ENCODE measurements at places on chromosomes 11 and 22. TPM values are rescaled to one million over a fixed set of nuclear protein-coding genes. Genes with fewer than 3 reads are reported as not detected.

DNA sequence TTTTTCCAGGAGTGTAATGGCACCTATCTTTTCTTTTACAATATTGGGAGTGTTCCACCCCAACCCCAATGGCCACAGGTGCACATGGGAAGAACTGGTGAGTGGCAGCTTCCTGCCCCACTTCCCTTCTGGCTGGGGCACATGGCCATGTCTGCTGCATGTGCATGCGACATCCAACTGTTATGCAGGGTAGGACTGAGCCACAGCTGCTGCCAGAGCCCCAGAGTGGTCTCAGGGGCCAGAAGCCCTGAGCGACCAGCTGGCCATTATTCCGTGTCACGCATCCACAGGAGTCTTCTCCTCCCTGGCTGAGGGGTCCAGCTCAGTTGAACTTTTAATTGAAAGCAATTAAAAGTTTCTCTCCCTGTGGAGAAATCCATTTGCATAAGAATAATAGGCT, 8.7 kb upstream of the GLYAT start:
- H3K4me3 ChIP-seq: no peak overlapping the region
- no peaks in the 10 kb centered on the region for H3K4me1 ChIP-seq
- no peak overlapping the region for H3K27ac ChIP-seq
- DNase-seq: no peak
- no peaks in the 10 kb centered on the region for H3K27me3 ChIP-seq

CALCB gene
- total RNA-seq: 29.1 TPM

- no peak overlapping the region for H3K4me3 ChIP-seq
- no peaks in the 10 kb centered on the region for H3K27me3 ChIP-seq
- H3K4me1 ChIP-seq: no peaks in the 10 kb centered on the region
- no peak overlapping the region for H3K27ac ChIP-seq
- DNase-seq: no peak
Observed at GRCh38 chr11:37926772-37927171, 1328.7 kb upstream of the RAG2 start.

DNA sequence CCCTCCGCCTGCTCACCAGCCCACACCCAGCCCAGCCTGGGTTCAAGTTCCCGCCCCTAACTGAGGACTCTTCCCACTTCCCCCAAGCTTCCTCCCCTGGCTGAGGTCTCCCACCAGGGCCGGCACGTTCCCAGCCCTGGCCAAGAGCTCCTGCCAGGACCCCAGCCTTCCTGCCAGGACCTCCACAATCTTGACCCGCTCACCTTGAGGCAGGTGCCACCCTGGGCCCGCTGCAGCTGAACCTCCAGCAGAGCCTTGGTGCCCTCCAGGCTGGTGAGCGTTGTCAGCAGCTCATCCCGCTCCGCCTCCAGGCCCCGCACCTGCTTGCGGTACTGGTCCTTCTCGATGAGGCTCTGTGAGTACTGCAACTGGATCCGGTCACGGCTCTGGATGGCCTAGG, 13.2 kb downstream of the CARD10 start:
- H3K27me3 ChIP-seq: no peaks in the 10 kb centered on the region
- H3K4me3 ChIP-seq: no peak overlapping the region
- no peak for DNase-seq
- H3K36me3 ChIP-seq: no peaks in the 10 kb centered on the region
- peaks cover 3% of the 10 kb centered on the region for H3K4me1 ChIP-seq

- H3K4me3 ChIP-seq: no peak overlapping the region
- H3K36me3 ChIP-seq: no peaks in the 10 kb centered on the region
- H3K27ac ChIP-seq: no peak overlapping the region
- H3K4me1 ChIP-seq: no peaks in the 10 kb centered on the region
- no peak for DNase-seq
- H3K27me3 ChIP-seq: no peaks in the 10 kb centered on the region
Observed at GRCh38 chr11:107916671-107917241, 11.5 kb upstream of the RAB39A start.

GRCh38 chr22:41052661-41053490, 39.5 kb upstream of the EP300 start:
- no peak for DNase-seq
- no peak overlapping the region for H3K27ac ChIP-seq
- no peak overlapping the region for H3K4me3 ChIP-seq
- H3K27me3 ChIP-seq: no peaks in the 10 kb centered on the region

ART5 gene
- 4.4 TPM for total RNA-seq

DRICH1 gene
- total RNA-seq: 0.21 TPM

- H3K27me3 ChIP-seq: no peaks in the 10 kb centered on the region
- H3K4me3 ChIP-seq: no peak overlapping the region
- no peaks in the 10 kb centered on the region for H3K36me3 ChIP-seq
- no peak overlapping the region for H3K27ac ChIP-seq
Observed at GRCh38 chr11:2211113-2211971, 39.7 kb upstream of the TH start.

MYBPC3 gene
- total RNA-seq: 1.3 TPM

GRCh38 chr11:12189543-12190235, 79.3 kb downstream of the MICAL2 start:
- H3K27ac ChIP-seq: no peak overlapping the region
- H3K36me3 ChIP-seq: no peaks in the 10 kb centered on the region
- no peak overlapping the region for H3K4me3 ChIP-seq

CDK2AP2 gene
- 18.5 TPM for total RNA-seq

- no peaks in the 10 kb centered on the region for H3K36me3 ChIP-seq
- H3K27me3 ChIP-seq: no peaks in the 10 kb centered on the region
- DNase-seq: no peak
- no peak overlapping the region for H3K4me3 ChIP-seq
Observed at GRCh38 chr11:41982975-41983374, 523.5 kb upstream of the LRRC4C start.

GRCh38 chr11:44409558-44410236, 99.8 kb upstream of the ALX4 start:
- H3K4me3 ChIP-seq: no peak overlapping the region
- no peak overlapping the region for H3K27ac ChIP-seq
- H3K27me3 ChIP-seq: no peaks in the 10 kb centered on the region
- H3K36me3 ChIP-seq: no peaks in the 10 kb centered on the region

DNA sequence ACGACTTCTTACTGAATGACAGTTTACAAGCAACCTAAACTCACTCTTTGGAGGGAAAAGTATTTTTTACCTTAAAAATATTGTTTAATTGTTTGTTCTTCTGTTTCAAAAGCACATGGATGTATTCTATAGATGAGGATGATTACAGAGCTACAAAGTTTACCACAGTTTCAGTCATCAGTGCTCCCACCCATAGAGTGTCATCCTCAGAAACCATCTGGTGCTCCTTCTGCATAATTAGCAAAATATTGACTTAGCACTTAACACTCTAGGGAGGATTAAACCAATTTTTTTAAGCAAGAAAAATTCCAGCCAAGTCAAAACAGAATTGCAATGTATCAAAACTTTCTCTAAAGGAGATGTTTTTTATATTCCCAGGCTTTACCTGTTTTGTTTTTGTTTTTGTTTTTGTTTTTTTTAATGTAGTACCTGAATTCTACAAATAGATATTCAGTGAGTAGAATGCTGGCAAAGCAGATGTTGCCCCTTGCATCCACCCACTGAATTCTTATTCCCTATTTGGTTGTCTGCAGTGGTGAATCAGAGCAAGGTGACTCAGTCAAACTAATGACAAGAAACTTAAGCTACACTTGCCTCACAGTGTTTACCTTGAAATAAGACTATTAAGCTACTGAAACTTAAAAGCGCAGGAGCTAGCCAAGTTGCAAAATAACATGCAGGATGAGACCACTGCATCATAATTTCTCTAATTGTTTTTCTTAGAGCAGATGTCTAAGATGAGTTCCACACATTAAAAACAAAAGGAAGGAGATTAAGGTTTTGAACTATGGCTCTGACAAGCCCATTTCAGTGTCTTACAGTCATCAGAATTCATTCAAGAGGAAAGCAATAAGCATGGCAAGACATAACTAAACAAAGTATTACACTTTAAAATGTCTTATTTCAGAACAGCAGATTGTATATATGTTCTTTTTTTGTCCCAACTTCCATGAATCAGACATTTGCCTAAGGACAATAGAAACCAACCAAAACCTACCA, 155.1 kb upstream of the SOX6 start:
- no peaks in the 10 kb centered on the region for H3K27me3 ChIP-seq
- DNase-seq: no peak
- H3K36me3 ChIP-seq: no peaks in the 10 kb centered on the region
- no peak overlapping the region for H3K4me3 ChIP-seq

GRCh38 chr22:50074551-50075530, 10.4 kb downstream of the MLC1 start:
- no peak for DNase-seq
- no peak overlapping the region for H3K27ac ChIP-seq
- H3K4me1 ChIP-seq: no peaks in the 10 kb centered on the region
- no peaks in the 10 kb centered on the region for H3K36me3 ChIP-seq
- peaks cover 17% of the 10 kb centered on the region for H3K27me3 ChIP-seq
- no peak overlapping the region for H3K4me3 ChIP-seq

DNA sequence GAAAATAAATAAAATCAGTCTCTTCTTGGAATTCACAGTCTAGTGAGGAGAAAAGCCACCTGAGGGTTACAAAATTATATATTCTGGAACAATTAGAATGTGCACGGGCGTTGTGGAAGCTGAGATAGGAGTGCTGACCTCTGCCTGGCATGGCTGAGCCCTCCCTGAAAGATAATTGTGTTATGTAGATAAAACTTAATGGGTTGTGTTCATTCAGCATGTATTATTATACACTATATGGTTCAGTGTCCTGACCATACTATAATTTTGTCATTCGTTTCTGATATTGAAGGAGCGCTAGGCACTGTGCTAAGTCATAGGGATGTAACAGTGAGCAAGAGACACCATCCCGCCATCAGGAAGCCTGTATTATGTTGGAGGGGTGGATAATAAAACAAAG, 3.7 kb downstream of the ACAT1 start:
- peaks cover 17% of the 10 kb centered on the region for H3K36me3 ChIP-seq
- H3K4me3 ChIP-seq: no peak overlapping the region
- peak overlapping the region; percentile 95 for H3K27ac ChIP-seq
- DNase-seq: no peak
- no peaks in the 10 kb centered on the region for H3K27me3 ChIP-seq

GRCh38 chr11:8271106-8271886, 7.6 kb upstream of the LMO1 start:
- H3K4me1 ChIP-seq: peaks cover 5% of the 10 kb centered on the region
- H3K4me3 ChIP-seq: no peak overlapping the region
- no peak for DNase-seq
- peaks cover 23% of the 10 kb centered on the region for H3K27me3 ChIP-seq
- no peaks in the 10 kb centered on the region for H3K36me3 ChIP-seq
- no peak overlapping the region for H3K27ac ChIP-seq

GAS2L1 gene
- 4.6 TPM for total RNA-seq

RIMBP3C gene
- total RNA-seq: not detected

DNA sequence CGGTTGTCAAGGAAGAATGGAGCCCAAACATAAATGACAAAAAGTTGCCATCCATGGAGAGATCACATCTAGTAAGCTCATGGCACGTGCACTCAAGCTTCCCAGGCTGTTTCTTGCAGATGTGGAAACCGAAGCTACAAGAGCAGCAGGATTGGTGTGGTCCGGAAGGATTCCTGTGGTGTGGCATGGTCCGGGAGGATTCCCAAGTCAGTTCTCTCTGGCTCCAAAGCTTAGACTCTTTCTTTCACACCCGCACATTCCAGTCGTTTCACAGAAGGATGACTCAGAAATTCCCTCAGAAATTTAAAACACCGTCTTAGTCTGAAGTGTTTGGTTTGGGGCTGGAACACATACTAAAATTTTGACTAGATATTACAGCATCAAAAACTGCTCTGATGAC, 78.0 kb upstream of the DRD2 start:
- H3K4me1 ChIP-seq: no peaks in the 10 kb centered on the region
- no peaks in the 10 kb centered on the region for H3K36me3 ChIP-seq
- H3K27ac ChIP-seq: no peak overlapping the region
- DNase-seq: no peak
- H3K27me3 ChIP-seq: no peaks in the 10 kb centered on the region
- H3K4me3 ChIP-seq: no peak overlapping the region

DNA sequence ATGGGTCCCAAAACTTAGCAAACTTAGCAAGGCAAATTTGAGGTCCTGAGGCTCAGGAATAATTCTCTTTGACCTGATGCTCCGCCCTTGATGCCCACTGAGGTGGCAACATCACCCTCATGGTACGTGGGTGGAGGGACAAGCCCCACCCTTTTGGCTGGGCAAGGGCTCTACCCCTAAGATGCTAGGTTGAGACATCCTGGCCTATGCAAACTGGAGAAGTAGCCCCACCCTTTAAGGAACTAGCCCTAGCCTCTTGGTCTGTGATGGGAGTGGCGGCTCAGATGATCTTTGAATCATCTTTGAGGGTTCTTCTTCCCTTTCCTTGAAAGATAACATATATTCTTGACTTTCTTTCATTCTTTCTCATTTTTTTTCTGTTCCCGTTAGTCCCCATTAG, 32.9 kb downstream of the CABIN1 start:
- no peak overlapping the region for H3K4me3 ChIP-seq
- no peaks in the 10 kb centered on the region for H3K4me1 ChIP-seq
- no peak overlapping the region for H3K27ac ChIP-seq
- H3K27me3 ChIP-seq: no peaks in the 10 kb centered on the region

DNA sequence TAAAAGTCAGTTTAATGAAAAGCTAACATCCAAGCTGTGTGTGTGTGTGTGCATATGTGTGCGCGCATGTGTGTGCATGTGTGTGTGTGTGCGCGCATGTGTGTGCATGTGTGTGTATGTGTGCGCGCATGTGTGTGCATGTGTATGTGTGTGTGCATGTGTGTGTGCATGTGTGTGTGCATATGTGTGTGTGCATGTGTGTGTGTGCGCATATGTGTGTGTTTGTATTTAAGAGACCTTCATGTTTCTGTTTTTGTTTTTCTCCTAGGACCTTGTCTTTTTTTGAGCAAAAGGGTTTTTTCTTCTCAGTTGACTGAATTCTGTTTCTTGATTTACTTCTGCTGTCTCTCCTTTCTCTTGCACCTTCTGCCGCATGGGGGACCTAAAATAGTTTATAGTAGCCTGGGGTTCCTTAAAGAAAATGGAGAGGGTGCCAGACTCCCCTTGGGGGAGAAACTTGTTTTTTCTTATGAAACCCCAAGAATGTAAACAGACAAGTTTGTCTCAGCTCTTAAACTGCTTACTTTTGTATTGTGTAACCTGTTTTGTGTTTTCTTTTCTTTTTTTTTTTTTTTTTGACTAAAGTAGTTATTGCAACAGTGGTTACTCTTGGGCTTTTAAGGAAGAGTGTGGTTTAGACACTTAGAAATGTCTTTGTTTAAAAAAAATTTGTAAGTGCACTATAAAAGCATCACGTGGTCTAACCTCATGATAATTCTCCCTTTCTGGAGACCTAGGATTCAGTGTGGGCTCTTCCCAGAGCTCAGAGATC, 53.0 kb downstream of the OSBPL5 start:
- H3K4me3 ChIP-seq: no peak overlapping the region
- no peaks in the 10 kb centered on the region for H3K4me1 ChIP-seq
- no peaks in the 10 kb centered on the region for H3K27me3 ChIP-seq
- no peaks in the 10 kb centered on the region for H3K36me3 ChIP-seq

GRCh38 chr22:28715611-28716010, 26.0 kb downstream of the CHEK2 start:
- H3K4me1 ChIP-seq: peaks cover 24% of the 10 kb centered on the region
- DNase-seq: no peak
- H3K36me3 ChIP-seq: no peaks in the 10 kb centered on the region
- no peak overlapping the region for H3K4me3 ChIP-seq
- no peaks in the 10 kb centered on the region for H3K27me3 ChIP-seq
- H3K27ac ChIP-seq: no peak overlapping the region

AIFM3 gene
- total RNA-seq: 0.74 TPM

BACE1 gene
- 13.0 TPM for total RNA-seq

- no peaks in the 10 kb centered on the region for H3K4me1 ChIP-seq
- DNase-seq: no peak
- H3K4me3 ChIP-seq: no peak overlapping the region
- no peaks in the 10 kb centered on the region for H3K36me3 ChIP-seq
- H3K27me3 ChIP-seq: no peaks in the 10 kb centered on the region
Observed at GRCh38 chr11:117869604-117870003, 6.9 kb downstream of the FXYD6 start.

- no peak overlapping the region for H3K4me3 ChIP-seq
- no peak for DNase-seq
- H3K36me3 ChIP-seq: no peaks in the 10 kb centered on the region
- H3K27ac ChIP-seq: no peak overlapping the region
- no peaks in the 10 kb centered on the region for H3K4me1 ChIP-seq
Observed at GRCh38 chr22:49186762-49187161, 640.9 kb downstream of the BRD1 start.

CNIH2 gene
- not detected for total RNA-seq

Data from psoas muscle (tissue), 8 donors.